Aortic smooth muscle cell (primary cell): ENCODE measurements at places on chromosomes 1 and 21. TPM values are rescaled to one million over a fixed set of nuclear protein-coding genes. Genes with fewer than 3 reads are reported as not detected.

The GNG4 gene
- not detected in 2 replicates for total RNA-seq

The FYB2 gene
- total RNA-seq: not detected in 2 replicates

The OR6K3 gene
- total RNA-seq: not detected in 2 replicates

The MAP3K6 gene
- 18.2 and 19.0 TPM in 2 replicates for total RNA-seq

The ATP5IF1 gene
- total RNA-seq: 238 and 279 TPM in 2 replicates

The CAPN9 gene
- not detected in 2 replicates for total RNA-seq

The S100A16 gene
- total RNA-seq: 250 and 256 TPM in 2 replicates

The TCHH gene
- total RNA-seq: under 0.01 TPM in 1 of 2 replicates, not detected in the other

The F13B gene
- total RNA-seq: not detected in 2 replicates

The ANGPTL3 gene
- not detected in 2 replicates for total RNA-seq

The NUDC gene
- 23.5 and 37.8 TPM in 2 replicates for total RNA-seq

The OVAAL gene
- total RNA-seq: not detected in 2 replicates

The CYP4Z1 gene
- 0.13 TPM in 1 of 2 replicates, not detected in the other for total RNA-seq

The FAM167B gene
- 0.79 and 1.7 TPM in 2 replicates for total RNA-seq

The BARHL2 gene
- not detected in 2 replicates for total RNA-seq

The ICOSLG gene
- 0.06 and 0.13 TPM in 2 replicates for total RNA-seq

The IRF6 gene
- 4.4 and 15.7 TPM in 2 replicates for total RNA-seq

The OR2L8 gene
- total RNA-seq: not detected in 2 replicates

The PLA2G2F gene
- not detected in 2 replicates for total RNA-seq

The LYPLA2 gene
- 35.8 and 45.2 TPM in 2 replicates for total RNA-seq

The PROX1 gene
- 0.12 and 0.13 TPM in 2 replicates for total RNA-seq

The KCNJ15 gene
- total RNA-seq: 0.12 and 0.13 TPM in 2 replicates

The COL16A1 gene
- 48.1 and 59.5 TPM in 2 replicates for total RNA-seq

The CCDC17 gene
- 0.53 and 0.75 TPM in 2 replicates for total RNA-seq

The CACNA1S gene
- total RNA-seq: not detected in 2 replicates

The LCE6A gene
- total RNA-seq: not detected in 2 replicates

The ATP1A4 gene
- not detected in 2 replicates for total RNA-seq

The CLCA2 gene
- 0.26 and 1.2 TPM in 2 replicates for total RNA-seq

The PYHIN1 gene
- not detected in 2 replicates for total RNA-seq

The SPATA46 gene
- not detected in 2 replicates for total RNA-seq

The CELA2A gene
- total RNA-seq: not detected in 2 replicates

The CDK18 gene
- total RNA-seq: 0.26 and 0.31 TPM in 2 replicates

The METTL25B gene
- 5.7 and 7.7 TPM in 2 replicates for total RNA-seq

The MCOLN2 gene
- total RNA-seq: 2.6 and 4.6 TPM in 2 replicates

The ESPN gene
- total RNA-seq: not detected in 2 replicates

The FAF1 gene
- 48.6 and 55.7 TPM in 2 replicates for total RNA-seq

The HEYL gene
- total RNA-seq: 0.19 and 0.53 TPM in 2 replicates

The VSIG8 gene
- total RNA-seq: under 0.01 and 0.06 TPM in 2 replicates

The CAP1 gene
- 623 and 655 TPM in 2 replicates for total RNA-seq

The CORT gene
- total RNA-seq: 0.12 and 0.13 TPM in 2 replicates

The LCE1E gene
- total RNA-seq: not detected in 2 replicates

The HOOK1 gene
- total RNA-seq: 0.06 TPM in 1 of 2 replicates, not detected in the other

The TMCO4 gene
- 12.6 and 16.8 TPM in 2 replicates for total RNA-seq

The RSPH1 gene
- 0.13 TPM in 1 of 2 replicates, not detected in the other for total RNA-seq

The OPRD1 gene
- total RNA-seq: under 0.01 TPM in 1 of 2 replicates, not detected in the other

The SH3BGR gene
- total RNA-seq: 5.7 and 10.5 TPM in 2 replicates

The CD34 gene
- total RNA-seq: 0.53 and 1.5 TPM in 2 replicates

The CHRM3 gene
- 0.37 and 5.2 TPM in 2 replicates for total RNA-seq
